Hepatocyte (in vitro differentiated cells): ENCODE measurements at places on chromosomes 1 and 21. TPM values are rescaled to one million over a fixed set of nuclear protein-coding genes. Genes with fewer than 3 reads are reported as not detected.

RPF1 gene
- polyA plus RNA-seq, result 29.6 and 31.5 TPM in 2 replicates

DNAI4 gene
- 2.9 and 3.1 TPM in 2 replicates for polyA plus RNA-seq

CRB1 gene
- not detected in 2 replicates for polyA plus RNA-seq

GBP6 gene
- polyA plus RNA-seq, result not detected in 2 replicates

C1orf87 gene
- not detected in 2 replicates for polyA plus RNA-seq

CA6 gene
- not detected in 2 replicates for polyA plus RNA-seq

KRTAP21-2 gene
- not detected in 2 replicates for polyA plus RNA-seq

KRTAP7-1 gene
- polyA plus RNA-seq, result not detected in 2 replicates

DNA sequence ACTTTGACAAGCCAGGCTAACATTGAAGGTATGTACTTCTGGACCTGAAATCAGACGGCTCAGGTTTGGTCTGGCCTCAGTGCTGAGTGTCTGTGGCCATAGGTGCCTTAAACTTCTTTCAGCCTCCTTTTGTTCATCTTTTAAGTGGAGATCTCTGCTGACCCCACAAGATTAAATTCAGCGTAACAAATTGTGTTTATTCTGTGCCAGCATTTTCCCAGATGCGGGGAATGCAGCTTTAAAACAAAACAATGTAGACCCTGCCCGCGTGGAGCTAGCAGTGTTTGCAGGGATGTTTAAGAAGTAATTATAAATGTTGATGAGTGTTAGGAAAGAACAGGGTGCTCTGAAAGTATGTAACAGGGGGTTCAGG is 923 bp downstream of the CAP1 start:
- H3K27ac ChIP-seq, result peak overlapping the region; percentile 80
- no peaks in the 10 kb centered on the region for H3K36me3 ChIP-seq
- no peaks in the 10 kb centered on the region for H3K27me3 ChIP-seq
- peak overlapping the region; percentile 41 for H3K4me3 ChIP-seq

GRCh38 chr1:44412601-44413000 is 7.5 kb downstream of the RNF220 start:
- no peak for DNase-seq
- H3K4me1 ChIP-seq, result peaks cover 12% of the 10 kb centered on the region
- no peak overlapping the region for H3K4me3 ChIP-seq
- H3K27me3 ChIP-seq, result peaks cover 98% of the 10 kb centered on the region

- no peaks in the 10 kb centered on the region for H3K27me3 ChIP-seq
- DNase-seq, result no peak
- no peaks in the 10 kb centered on the region for H3K4me1 ChIP-seq
- no peaks in the 10 kb centered on the region for H3K36me3 ChIP-seq
- no peak overlapping the region for H3K4me3 ChIP-seq
- no peak overlapping the region for H3K27ac ChIP-seq
These were observed 206.2 kb upstream of the RRP15 start for GRCh38 chr1:218078916-218079315.

GRCh38 chr1:116122955-116123757 is 12.0 kb downstream of the MAB21L3 start:
- no peak overlapping the region for H3K4me3 ChIP-seq
- peak overlapping the region; percentile 66 for H3K27ac ChIP-seq
- no peaks in the 10 kb centered on the region for H3K27me3 ChIP-seq
- no peaks in the 10 kb centered on the region for H3K36me3 ChIP-seq

DNA sequence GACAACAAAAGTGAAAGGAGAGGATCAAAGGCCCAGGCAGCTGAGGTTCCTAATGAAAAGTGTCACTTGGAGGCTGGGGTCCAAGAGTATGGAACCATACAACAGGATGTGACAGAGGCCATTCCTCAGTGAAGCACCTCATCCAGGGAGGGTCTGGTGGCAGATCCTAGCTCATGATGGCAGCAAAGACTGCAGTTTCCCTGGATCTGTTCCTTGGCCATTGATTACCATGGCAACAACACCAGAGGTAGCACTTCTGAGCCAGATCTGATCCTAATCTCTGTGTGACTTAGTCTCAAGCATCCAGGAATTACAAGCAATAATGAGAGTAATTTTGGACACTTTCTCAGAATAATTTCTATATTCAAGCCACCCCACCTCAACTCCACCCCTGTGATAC is 12.9 kb downstream of the FAM177B start:
- DNase-seq, result no peak
- no peak overlapping the region for H3K27ac ChIP-seq
- H3K36me3 ChIP-seq, result no peaks in the 10 kb centered on the region

DNA sequence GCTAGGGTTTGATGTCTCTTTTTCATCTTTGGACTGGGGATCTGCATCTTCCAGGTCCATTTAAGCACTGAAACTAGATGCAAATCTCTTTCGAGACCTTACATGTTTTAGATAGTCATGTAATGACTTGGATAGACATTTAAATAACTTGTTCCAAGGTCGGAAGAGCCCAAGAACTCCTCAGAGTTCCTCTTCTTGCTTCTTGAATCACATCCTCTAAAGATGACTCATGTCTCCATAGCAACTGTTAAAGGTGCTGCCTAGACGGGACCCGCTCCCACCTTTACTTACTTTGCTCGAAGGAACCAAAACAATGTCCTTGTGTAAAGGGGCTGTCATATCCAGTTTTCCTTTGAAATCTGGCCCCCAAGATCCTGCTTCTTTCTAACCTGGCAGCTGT is 130.0 kb downstream of the EDEM3 start:
- DNase-seq, result no peak
- H3K27ac ChIP-seq, result no peak overlapping the region
- no peaks in the 10 kb centered on the region for H3K27me3 ChIP-seq
- no peak overlapping the region for H3K4me3 ChIP-seq
- no peaks in the 10 kb centered on the region for H3K36me3 ChIP-seq

DNA sequence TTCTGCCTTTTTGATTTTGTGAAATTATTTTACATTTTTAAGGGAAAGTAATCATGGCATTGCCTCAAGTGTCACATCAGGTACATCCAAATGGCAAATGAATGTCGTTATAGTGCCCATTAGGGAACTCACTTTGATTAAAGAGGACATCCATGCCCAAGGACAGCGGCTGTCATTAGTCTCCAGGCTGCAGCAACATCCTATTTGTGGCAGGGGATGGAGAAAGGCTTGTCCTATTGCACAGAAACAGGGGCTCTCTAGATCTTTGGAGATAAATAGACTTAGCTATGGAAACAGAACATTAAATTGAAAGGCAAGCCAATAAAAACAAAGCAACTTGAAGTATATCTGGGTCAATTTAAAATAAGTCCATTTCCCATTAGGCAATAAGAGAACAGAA is 439.3 kb downstream of the NEGR1 start:
- no peaks in the 10 kb centered on the region for H3K27me3 ChIP-seq
- no peaks in the 10 kb centered on the region for H3K4me1 ChIP-seq
- no peak overlapping the region for H3K4me3 ChIP-seq
- no peak overlapping the region for H3K27ac ChIP-seq

DNA sequence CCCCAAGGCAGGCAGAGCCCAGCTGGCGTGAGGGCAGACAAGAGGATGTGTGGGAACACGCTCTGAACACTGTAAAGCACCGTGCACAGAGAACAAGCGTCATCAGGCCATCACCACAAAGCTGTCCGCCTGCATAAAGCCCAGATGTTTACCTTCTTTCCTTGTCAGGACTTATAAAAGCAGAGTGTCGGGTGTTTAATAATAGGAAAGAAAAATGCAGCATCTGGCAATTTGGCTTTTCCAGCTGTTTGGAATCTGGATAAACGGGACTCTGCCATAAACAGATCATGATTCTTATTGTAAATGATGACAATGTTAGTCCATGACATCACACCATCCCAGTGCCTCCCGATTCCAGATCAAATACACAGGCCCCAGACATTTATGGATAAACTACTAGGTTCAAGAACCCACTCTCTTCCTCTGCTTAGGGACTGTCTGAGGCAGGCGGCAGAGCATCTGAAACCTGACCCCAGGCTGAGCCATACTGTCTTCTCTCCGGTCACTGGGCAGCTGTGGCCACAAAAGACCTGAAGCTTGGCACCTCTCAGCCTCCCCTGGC is 4.2 kb downstream of the GLIS1 start:
- H3K4me3 ChIP-seq, result no peak overlapping the region
- peak; percentile 35 for DNase-seq
- peak overlapping the region; percentile 29 for H3K27ac ChIP-seq
- peaks cover 55% of the 10 kb centered on the region for H3K27me3 ChIP-seq
- H3K4me1 ChIP-seq, result peaks cover 26% of the 10 kb centered on the region
- H3K36me3 ChIP-seq, result no peaks in the 10 kb centered on the region

GRCh38 chr21:37088186-37088735 is 15.2 kb downstream of the TTC3 start:
- no peak for DNase-seq
- H3K4me1 ChIP-seq, result no peaks in the 10 kb centered on the region
- H3K27ac ChIP-seq, result no peak overlapping the region
- no peaks in the 10 kb centered on the region for H3K36me3 ChIP-seq

- no peaks in the 10 kb centered on the region for H3K36me3 ChIP-seq
- no peak for DNase-seq
- no peak overlapping the region for H3K4me3 ChIP-seq
These were observed 279.7 kb upstream of the KAZN start for GRCh38 chr1:14318830-14319229.

GRCh38 chr1:90850898-90851710 is 134.0 kb upstream of the BARHL2 start:
- peak; percentile 94 for DNase-seq
- H3K27me3 ChIP-seq, result peaks cover 8% of the 10 kb centered on the region
- peaks cover 4% of the 10 kb centered on the region for H3K4me1 ChIP-seq
- H3K36me3 ChIP-seq, result no peaks in the 10 kb centered on the region
- peak overlapping the region; percentile 71 for H3K27ac ChIP-seq
- H3K4me3 ChIP-seq, result peak overlapping the region; percentile 98
